Tibial nerve (tissue), 4 donors: ENCODE measurements at places on chromosomes 5 and 9. TPM values are rescaled to one million over a fixed set of nuclear protein-coding genes. Genes with fewer than 3 reads are reported as not detected.
A peak's percentile ranks its signal among the peaks of the same experiment; 100 is the strongest.

The PCDHGA6 gene
- total RNA-seq = 11.8 TPM

The ZNG1E gene
- total RNA-seq = 38.6 TPM

The TMEM232 gene
- 5.9 TPM for total RNA-seq

The CENPP gene
- total RNA-seq = 5.0 TPM

The NR4A3 gene
- total RNA-seq = 5.7 TPM

The TIMD4 gene
- total RNA-seq = not detected

The DUSP1 gene
- total RNA-seq = 2,412 TPM

DNA sequence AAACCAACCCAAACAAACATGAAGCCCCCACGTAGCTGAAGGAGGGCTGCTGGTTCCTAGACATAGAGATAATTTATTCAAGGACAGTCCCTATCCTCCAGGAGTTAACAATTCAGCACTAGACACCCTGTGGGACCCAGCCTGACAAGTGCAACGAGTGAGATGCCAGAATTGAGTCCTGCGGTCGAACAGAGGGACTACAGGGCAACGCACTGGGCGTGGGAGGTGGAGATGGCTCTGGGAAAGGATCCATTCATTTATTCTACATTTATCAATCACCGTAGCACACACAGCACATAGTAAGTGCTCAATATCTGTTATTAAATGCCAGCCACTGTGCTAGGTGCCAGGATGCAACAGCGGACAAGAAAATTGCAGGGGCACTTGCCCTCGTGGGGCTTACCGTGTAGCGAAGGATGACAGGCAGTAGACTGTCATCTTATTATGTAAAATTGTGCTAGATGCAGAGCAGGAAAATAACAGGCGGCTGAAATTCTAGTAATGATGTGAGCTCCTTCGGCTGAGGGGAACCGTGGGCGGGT lies 855 bp upstream of the ARHGAP26 start:
- DNase-seq = no peak
- H3K4me3 ChIP-seq = peak overlapping the region; percentile 63
- peak overlapping the region; percentile 86 for H3K27ac ChIP-seq
- peaks cover 14% of the 10 kb centered on the region for H3K4me1 ChIP-seq
- no peaks in the 10 kb centered on the region for H3K27me3 ChIP-seq
- no peaks in the 10 kb centered on the region for H3K36me3 ChIP-seq

GRCh38 chr9:73079326-73079725 lies 72.3 kb upstream of the ANXA1 start:
- no peak for DNase-seq
- H3K36me3 ChIP-seq = no peaks in the 10 kb centered on the region
- H3K4me1 ChIP-seq = peaks cover 10% of the 10 kb centered on the region
- H3K27me3 ChIP-seq = no peaks in the 10 kb centered on the region

GRCh38 chr5:43889233-43889632 lies 286.3 kb downstream of the NNT start:
- no peaks in the 10 kb centered on the region for H3K36me3 ChIP-seq
- no peaks in the 10 kb centered on the region for H3K27me3 ChIP-seq
- H3K4me3 ChIP-seq = no peak overlapping the region
- no peak overlapping the region for H3K27ac ChIP-seq

DNA sequence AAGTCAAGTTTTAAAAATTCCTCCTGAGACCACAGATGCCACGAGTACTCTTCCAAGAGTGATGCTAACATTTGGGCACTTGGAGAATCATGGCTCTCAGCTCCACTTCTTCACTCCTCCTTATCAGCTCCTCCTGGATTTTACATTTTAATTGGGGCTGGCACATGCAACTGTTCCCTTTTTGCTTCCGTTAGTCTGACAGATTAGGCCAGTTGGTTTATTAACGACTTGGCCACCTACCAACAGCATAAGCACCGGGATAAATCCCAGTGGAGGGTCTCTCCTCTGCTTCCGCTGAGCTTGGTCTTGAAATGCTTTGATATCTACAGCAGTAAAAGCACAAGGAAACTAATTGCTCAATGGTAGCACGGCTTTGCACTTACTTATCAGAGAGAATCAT lies 134.6 kb upstream of the RASEF start:
- H3K36me3 ChIP-seq = no peaks in the 10 kb centered on the region
- H3K27ac ChIP-seq = no peak overlapping the region
- no peak overlapping the region for H3K4me3 ChIP-seq
- no peaks in the 10 kb centered on the region for H3K27me3 ChIP-seq

- H3K4me1 ChIP-seq = no peaks in the 10 kb centered on the region
- no peak overlapping the region for H3K4me3 ChIP-seq
- H3K27ac ChIP-seq = no peak overlapping the region
- H3K27me3 ChIP-seq = no peaks in the 10 kb centered on the region
- DNase-seq = no peak
- H3K36me3 ChIP-seq = no peaks in the 10 kb centered on the region
Observed at GRCh38 chr9:103721056-103721455, 373.1 kb upstream of the SMC2 start.

GRCh38 chr5:31901807-31902530 lies 263.0 kb downstream of the PDZD2 start:
- DNase-seq = no peak
- H3K27ac ChIP-seq = no peak overlapping the region
- no peaks in the 10 kb centered on the region for H3K27me3 ChIP-seq
- no peak overlapping the region for H3K4me3 ChIP-seq

DNA sequence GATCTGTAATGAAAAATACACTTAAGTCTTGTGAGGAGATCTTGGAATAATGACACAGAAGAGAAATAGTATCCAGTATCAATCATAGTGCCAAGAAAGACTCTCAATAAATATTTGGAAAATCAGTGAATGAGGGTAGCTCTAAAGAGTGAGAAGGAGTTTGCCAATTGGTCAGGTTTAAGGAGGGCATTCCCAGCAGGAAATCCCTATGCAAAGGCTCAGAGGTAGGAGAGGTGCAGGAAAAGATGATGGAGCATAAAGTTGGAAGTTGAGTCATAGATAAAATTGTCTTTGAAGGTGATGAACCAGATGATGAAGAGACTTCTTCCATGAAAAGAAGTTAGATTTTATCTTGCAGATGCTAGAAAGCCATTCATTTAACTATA lies 27.8 kb downstream of the TNPO1 start:
- no peak overlapping the region for H3K4me3 ChIP-seq
- no peak for DNase-seq
- H3K27me3 ChIP-seq = no peaks in the 10 kb centered on the region
- no peak overlapping the region for H3K27ac ChIP-seq
- H3K4me1 ChIP-seq = no peaks in the 10 kb centered on the region

DNA sequence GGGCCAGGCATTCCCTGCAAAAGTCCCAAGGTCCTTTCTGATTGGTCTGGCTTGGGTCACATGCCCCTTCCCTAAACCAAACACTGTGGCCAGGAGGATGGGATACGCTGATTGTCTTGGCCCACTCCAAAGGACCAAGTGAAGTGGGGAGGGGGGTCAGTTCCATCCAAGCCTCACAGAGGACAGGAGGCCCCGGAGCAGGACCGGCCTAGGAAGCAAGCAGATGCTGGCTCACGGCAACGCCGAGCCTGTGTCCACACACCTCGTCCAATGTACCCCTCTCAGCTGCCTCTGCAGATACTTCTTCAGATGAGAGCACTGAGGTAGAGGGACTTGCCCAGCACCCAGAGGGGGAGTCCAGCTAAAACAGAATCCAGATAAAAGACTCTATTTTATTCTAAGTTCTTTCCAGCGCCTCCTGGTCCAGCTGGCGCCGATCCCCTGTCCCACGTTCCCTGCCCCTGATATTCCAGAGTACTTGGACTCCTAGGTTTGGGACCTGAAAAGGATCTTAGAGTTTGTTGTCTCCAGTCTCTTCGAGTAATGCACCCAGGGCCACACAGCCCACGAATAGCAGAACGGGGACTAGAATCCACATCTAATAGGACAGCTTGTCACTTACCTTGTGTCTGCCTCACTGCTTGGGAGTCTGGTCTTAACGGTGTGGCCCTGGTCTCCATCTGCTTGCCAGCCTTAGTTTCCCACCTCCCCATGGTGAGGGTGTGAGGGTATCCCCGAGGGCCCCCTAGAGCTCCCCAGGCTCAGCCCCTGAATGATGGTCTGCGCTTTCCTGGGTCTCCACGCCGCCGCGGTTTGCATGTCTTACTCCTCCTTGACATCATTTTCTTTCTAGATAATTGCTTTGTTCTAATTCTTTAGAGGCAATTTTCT lies 72.4 kb upstream of the UNC5A start:
- no peaks in the 10 kb centered on the region for H3K4me1 ChIP-seq
- H3K4me3 ChIP-seq = no peak overlapping the region
- DNase-seq = no peak
- H3K27me3 ChIP-seq = peaks cover 66% of the 10 kb centered on the region
- no peak overlapping the region for H3K27ac ChIP-seq

DNA sequence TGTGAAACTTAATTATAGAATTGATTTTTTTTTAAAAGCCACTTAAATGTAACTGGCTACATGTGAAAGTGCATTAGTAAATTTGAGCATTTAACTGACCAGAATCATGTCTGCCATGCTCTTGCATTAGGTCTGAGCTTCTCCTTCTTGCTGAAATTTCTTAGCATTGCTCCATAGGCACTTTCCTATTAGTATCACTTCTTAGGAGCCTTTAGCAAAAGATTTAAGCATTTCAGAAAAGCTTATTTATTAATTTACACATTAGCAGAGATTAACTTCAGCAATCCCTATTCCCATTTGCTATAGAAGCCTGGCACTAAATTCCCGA lies 211.0 kb downstream of the SNX18 start:
- H3K36me3 ChIP-seq = no peaks in the 10 kb centered on the region
- no peak for DNase-seq
- H3K4me3 ChIP-seq = no peak overlapping the region
- no peaks in the 10 kb centered on the region for H3K4me1 ChIP-seq
- no peak overlapping the region for H3K27ac ChIP-seq

DNA sequence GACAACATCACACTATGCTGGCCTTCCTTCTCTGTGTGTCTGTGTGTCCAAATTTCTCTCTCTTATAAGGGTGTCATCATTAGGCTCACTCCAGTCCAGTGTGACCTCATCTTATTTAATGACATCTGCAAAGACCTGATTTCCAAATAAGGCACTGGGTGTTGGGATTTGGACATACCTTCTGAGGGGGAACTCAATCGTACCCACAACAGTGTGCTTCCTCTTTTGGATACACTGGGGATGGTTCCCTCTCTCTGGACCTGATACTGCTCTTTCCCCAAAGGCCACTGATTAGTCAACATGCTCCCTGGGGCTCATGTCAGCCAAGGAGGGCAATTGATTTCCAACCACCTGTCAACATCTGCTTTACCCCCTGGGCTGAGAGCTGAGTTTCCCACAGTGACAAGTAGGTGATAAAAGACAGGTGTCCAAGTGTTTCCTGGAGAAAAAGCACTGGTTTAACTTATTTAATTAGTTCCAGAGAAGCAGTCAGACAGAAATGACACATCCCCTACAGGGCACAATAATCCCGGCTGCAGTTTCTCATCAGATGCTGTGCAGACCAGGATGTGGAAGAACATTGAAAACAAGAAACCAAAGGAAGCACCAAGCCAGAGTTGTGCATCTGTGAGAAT lies 17.8 kb upstream of the CEP72 start:
- H3K4me1 ChIP-seq = no peaks in the 10 kb centered on the region
- no peaks in the 10 kb centered on the region for H3K36me3 ChIP-seq
- no peak overlapping the region for H3K4me3 ChIP-seq
- H3K27ac ChIP-seq = no peak overlapping the region

DNA sequence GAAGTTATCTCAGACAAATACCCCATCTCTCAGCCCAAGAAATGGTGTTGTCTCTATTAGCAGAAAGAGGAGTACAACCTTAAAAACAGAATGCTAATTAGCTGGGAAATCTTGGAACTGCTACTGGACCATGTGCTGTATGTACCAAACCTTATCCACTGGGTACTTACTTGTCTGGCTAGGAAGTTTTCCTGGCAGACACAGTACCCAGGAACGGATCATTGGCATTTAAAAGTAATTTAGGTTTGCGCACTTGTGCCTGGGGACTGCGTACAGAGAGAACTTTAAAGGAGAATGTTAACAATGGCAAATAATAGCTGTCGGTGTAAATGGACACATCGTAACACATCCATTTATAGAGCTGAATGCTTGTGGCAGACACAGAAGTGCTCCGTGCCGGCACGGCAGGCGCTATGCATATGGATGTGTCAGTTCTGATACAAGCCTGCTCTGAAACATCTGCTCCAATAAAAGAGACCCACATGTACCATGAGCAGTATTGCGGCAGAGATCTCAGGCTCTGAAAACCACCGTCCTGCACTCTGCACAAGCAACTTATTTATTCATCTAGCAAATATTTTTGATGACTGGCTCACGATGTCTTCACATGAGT lies 290.6 kb upstream of the PANK3 start:
- no peak for DNase-seq
- no peaks in the 10 kb centered on the region for H3K4me1 ChIP-seq
- no peak overlapping the region for H3K4me3 ChIP-seq
- no peaks in the 10 kb centered on the region for H3K27me3 ChIP-seq
- H3K36me3 ChIP-seq = no peaks in the 10 kb centered on the region

GRCh38 chr5:81297531-81297930 lies 3.9 kb upstream of the ZCCHC9 start:
- no peak overlapping the region for H3K4me3 ChIP-seq
- no peaks in the 10 kb centered on the region for H3K36me3 ChIP-seq
- DNase-seq = no peak
- no peaks in the 10 kb centered on the region for H3K27me3 ChIP-seq
- peaks cover 10% of the 10 kb centered on the region for H3K4me1 ChIP-seq
- H3K27ac ChIP-seq = no peak overlapping the region

GRCh38 chr5:115531787-115532367 lies 12.7 kb downstream of the FEM1C start:
- H3K4me1 ChIP-seq = peaks cover 49% of the 10 kb centered on the region
- DNase-seq = no peak
- no peaks in the 10 kb centered on the region for H3K27me3 ChIP-seq
- no peak overlapping the region for H3K4me3 ChIP-seq

- peak overlapping the region; percentile 1 for H3K27ac ChIP-seq
- H3K4me3 ChIP-seq = no peak overlapping the region
- peak; percentile 41 for DNase-seq
- no peaks in the 10 kb centered on the region for H3K4me1 ChIP-seq
- no peaks in the 10 kb centered on the region for H3K27me3 ChIP-seq
Observed at GRCh38 chr9:107274953-107275422, 8.1 kb upstream of the RAD23B start.

- H3K4me1 ChIP-seq = no peaks in the 10 kb centered on the region
- DNase-seq = no peak
- no peaks in the 10 kb centered on the region for H3K36me3 ChIP-seq
- H3K4me3 ChIP-seq = no peak overlapping the region
- no peaks in the 10 kb centered on the region for H3K27me3 ChIP-seq
- no peak overlapping the region for H3K27ac ChIP-seq
Observed at GRCh38 chr5:766666-767431, 17.7 kb downstream of the ZDHHC11B start.
